ENCODE measurements at places on chromosomes 7 and 10.

DNA sequence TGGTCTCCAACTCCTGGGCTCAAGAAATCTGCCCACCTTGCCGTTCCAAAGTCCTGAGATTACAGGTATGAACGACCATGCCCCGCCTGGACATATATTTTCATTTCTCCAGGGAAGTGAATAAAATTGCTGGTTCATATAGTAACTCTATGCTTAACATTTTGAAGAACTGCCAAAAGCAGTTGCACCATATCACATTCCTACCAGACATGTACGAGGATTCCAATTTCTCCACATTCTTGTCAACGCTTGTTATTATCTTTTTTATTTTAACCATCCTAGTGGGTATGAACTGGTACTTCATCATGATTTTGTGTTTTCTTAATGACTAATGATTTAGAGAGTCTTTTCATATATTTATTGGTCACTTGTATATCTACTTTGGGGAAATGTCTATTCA is 21.9 kb upstream of the CPN1 start:
- peak; percentile 13 for DNase-seq

DNA sequence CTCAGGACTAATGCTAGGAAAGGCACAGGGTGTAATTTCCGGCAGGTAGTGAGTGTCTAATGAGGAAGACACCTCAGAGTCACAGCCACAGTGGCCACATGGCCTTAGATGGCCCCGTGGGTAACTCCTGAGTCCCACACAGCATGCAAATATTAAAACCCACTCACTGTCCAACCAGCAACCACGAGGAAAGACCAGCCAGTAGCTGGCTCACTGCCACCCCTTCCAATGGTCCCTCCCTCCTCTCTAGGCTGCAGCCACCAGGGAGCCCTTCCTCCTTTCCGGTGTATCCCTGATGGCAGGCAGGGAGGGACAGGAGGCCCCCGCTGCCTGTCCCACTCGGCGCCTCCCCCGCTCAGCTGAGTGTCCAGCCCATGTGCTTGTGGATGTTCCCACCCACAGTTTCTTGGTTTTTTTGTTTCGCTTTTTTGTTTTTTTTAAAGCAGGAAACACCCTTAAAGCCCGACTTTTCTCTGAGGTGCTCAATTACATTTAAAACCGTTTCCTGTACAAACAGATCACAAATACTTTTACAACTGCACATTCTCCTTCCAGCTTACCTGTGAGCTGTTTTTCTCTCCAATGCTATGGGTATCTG is 9.2 kb downstream of the BNIP3 start:
- DNase-seq: no peak

DNA sequence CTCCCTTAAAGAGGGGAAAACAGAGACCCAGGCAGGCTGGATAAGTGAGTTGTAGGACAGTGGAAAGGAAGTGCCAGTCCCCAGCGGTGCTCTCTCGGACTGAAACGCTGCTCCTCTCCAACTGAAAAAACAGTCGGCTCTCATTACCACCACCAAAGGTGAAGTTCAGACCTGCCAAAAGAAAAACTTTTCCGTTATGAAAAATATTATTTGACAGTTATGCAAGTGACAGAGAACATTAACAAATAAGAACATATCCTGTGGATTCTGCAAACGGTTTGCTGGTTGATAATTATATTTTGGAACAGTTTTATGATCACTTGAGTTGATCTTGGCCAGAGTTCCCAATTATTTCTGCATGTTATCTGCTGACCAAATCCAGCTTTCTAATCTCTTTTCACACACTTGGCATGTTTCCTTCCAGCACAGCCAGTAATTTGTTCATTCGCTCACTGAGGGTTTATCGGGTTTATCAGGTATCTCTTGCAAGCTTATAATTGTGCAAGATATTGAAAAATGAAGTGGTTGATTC is 82.6 kb downstream of the PTPRE start:
- DNase-seq: no peak

DNA sequence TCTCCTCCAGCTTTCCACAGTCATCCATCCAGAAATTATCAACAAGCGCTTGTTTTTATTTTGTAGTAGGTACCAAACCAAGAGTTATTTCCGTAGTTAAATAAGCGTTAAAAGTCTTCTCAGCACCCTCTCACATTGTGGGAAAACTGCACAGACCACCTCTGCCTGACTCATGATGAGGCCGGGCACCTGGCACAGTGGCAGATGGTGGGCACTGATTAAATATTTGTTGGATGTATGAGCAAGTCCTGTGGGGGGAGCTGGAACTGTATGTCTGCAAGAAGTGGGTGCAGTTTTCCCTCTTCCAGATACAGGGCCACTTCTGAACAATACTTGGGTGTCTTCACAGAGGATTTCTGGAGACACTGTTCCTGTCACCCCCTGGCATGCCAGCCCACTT is 5.3 kb upstream of the REPIN1 start:
- DNase-seq: no peak

DNA sequence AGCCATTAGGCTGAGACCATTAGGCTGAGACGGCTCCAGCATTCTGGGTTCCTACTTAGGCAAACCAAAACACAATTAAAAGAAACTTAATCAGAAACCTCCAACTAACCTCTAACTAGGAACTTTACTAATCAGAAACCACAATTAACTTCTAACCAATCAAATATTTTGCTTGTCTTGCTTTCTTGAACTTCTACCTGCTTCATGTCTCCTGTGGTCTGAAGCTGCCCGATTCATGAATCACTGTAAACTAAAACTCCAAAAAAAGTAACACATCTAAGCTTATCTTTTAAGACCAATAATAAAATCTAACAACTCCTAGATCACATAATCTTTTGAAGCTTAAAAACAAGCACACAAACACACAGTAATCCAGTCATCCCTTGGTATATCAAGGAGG is 76.1 kb downstream of the PDSS1 start:
- DNase-seq: no peak

- peak; percentile 77 for DNase-seq
Measured at GRCh38 chr7:154927624-154928125, 75.2 kb downstream of the PAXIP1 start.

DNA sequence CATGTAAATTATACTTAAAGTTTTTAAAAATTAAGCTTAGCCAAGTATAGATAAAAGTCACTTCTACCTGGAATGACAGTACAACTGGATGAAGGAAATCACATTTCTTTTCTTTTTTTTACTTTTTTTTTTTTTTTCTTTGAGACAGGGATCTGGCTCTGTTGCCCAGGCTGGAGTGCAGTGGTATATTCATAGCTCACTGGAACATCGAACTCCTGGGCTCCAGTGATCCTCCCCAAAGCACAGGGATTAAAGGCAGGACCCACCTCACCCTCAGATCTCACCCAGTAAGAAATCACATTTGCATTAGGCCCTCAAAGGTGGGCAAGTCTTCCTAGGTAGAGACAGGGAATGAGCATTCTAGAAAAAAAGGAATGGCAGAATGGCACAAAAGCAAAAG is 69.5 kb upstream of the C1GALT1 start:
- DNase-seq: no peak

GRCh38 chr10:44950326-44951225 is 9.0 kb upstream of the RASSF4 start:
- DNase-seq: no peak

GRCh38 chr7:43554423-43554822 is 28.5 kb upstream of the STK17A start:
- DNase-seq: no peak

GRCh38 chr10:89853781-89854191 is 152.4 kb downstream of the KIF20B start:
- no peak for DNase-seq

DNA sequence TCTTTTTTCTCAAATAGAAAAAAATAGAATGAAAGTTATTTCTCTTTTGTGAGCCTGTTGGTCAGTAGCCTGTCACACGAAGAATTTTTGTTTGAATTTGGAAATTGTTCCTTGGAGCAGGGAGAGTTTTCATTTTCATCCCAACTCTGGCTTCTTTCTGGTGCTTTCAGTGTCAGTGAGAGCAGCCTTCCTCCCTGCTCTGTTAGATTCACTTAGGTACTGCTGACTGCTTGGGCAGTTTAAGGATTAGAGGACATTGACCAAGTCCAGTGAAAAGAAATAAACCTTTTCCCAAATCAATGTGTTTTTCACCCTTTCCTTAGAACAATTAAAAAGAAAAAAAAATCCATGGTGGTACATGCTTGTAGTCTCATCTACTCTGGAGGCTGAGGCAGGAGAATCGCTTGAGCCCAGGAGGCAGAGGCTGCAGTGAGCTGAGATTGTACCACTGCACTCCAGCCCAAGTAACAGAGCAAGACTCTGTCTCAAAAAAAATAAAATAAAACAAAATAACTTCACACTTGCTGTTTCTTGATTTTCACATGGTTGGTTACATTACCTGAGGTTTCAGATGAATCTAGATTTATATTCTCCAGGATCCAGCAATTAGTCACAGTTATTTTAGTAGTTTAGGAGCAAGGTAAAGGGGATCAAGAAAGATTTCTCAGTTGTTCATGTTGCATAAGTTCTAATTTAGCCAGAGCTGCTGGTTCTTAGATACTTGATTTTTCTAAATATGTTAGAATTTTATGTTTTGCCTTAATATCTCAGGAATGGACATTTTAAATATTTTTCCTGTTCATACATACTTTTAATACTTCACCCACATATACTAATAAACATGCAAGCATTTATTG is 63.1 kb downstream of the ZNRF2 start:
- no peak for DNase-seq

GRCh38 chr10:119658274-119658673 is 7.1 kb downstream of the BAG3 start:
- DNase-seq: peak; percentile 96

DNA sequence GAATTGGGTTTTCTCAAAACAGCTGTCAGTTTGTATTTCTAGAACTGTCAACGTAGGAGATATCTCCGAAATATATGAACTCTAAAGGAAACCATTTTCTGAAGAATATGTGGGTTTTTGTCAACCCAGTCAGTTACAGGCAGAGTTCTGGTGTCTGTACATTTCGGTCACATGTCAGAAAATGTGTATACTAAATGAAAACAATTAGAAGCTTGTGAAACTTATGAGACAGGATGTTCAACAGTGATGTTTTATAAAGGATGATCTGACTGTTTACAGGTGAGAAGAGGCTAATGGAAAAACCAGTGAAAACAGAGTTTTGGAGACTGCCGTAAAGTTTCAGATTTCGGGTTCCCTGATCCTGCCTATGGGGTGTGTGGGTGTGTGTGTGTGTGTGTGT is 6.2 kb downstream of the JAZF1 start:
- DNase-seq: no peak

GRCh38 chr7:8089036-8089780 is 120.6 kb downstream of the GLCCI1 start:
- no peak for DNase-seq

GRCh38 chr7:140635816-140636215 is 4.8 kb downstream of the DENND2A start:
- DNase-seq: no peak

- peak; percentile 99 for DNase-seq
Measured at GRCh38 chr10:113073549-113074189, 123.6 kb downstream of the TCF7L2 start.

DNA sequence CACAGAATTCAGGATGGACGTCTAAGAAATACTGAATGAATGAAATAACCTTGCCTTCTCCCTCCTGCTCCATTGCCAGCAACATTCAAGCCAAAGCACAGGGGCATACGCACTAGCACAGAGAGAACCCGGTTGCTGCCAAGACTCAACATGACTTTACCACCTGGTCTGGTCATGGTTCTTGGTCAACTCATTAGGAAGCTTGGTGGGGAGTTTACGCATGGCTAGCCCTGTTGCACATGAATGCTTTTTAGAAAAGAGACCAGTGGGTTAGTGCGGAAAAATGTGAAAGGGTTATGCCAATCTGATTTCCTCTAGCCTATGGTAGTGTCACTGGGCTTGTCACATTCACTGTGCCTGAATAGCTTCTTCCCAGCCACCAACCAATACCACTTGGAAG is 187.6 kb upstream of the NEBL start:
- no peak for DNase-seq

DNA sequence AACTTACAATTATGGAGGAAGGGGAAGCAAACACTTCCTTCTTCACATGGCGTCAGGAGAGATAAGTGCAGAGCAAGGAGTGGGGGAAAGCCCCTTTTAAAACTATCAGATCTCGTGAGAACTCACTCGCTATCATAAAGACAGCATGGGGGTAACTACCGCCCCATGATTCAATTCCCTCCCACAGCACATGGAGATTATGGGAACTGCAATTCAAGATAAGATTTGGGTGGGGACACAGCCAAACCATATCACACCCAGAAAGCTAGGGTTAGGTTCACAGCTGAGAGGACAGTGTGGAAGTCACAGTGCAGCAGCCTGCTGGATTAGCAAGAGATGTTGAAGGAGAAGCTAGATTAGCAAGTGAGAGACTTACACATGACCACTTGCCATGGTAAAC is 81.6 kb downstream of the CRTAC1 start:
- DNase-seq: no peak

GRCh38 chr10:130464426-130464825 is 328.2 kb downstream of the GLRX3 start:
- no peak for DNase-seq

- DNase-seq: no peak
Measured at GRCh38 chr10:66695046-66695445, 230.8 kb upstream of the LRRTM3 start.

DNA sequence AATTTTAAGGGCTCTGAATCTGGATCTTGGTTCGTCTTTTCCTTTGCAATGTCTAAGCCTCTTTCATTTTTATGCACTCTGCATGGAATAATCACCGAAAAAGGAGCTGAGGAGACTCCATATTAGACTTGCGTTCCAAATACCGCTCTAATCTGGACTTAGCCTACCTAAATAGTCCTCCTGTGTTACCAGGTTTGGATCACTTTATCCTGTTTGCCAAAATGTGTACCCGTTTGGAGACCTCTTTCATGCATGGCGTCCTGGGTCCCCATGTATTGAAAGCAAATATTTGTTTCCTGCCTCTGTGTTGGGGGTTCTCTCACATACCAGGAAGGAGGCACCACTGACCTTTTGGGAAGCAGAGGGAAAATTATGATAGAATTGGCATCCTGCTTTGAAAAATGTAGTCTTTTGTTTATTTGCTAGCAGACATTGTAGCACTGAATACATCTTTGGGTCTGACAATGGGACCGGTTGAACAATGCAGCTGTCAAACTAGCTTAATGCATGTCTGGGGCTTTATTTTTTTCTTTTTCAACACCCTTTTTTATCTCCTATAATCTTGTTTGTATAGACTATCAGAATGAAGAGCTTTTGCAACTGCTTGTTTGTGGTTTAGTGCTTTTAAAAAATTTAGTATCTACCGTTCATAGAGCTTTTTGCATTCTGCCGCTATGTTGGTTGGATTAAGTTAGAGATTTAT is 11.8 kb upstream of the CELF2 start:
- DNase-seq: no peak

GRCh38 chr10:35555962-35556930 is 48.9 kb upstream of the GJD4 start:
- peak; percentile 23 for DNase-seq

DNA sequence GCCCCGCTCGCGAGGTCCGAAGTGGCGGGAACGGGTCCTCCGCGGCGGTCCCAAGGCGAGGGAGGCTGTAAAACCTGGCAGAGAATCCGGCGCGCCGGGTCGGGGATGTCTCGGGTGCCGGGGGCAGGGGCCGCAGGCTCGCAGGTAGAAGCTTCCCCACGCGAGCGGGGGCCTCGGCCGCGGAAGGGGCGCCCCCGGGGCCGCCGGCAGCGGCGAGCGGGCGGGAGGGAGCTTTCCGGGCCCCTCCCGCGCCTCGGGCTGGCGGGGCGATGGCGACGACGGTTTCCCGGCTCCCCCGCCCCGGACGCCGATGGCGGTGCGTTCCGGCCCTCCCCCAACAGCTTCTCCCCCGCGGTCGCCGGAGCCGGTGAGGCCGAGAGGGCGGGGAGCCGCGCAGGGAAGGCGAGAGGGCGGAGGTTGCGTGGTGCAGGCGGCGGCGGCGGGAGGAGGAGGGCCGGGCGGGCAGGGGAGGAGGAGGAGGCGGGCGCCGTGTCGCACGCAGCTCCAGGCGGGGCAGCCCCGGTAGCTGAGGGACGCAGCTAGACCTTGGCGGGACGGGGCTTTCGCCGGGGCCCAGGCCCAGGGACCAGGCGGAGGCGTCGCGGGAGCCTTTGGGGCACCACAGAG is at the start of gene CUL1:
Gene CUL1 (plus strand): TSS at position 507 of the 627 bp plus-strand sequence. CDS start 31,220 bp downstream, outside the sequence.
- DNase-seq: peak; percentile 73

Data from EL (cell line).